ENCODE measurements at places on chromosomes 11 and 22. TPM values are rescaled to one million over a fixed set of nuclear protein-coding genes. Genes with fewer than 3 reads are reported as not detected.
A peak's percentile ranks its signal among the peaks of the same experiment; 100 is the strongest.

- DNase-seq: peak; percentile 8
These were observed 11.1 kb downstream of the MS4A8 start for GRCh38 chr11:60710482-60710881.

GGTLC2 gene
- not detected for total RNA-seq

DNA sequence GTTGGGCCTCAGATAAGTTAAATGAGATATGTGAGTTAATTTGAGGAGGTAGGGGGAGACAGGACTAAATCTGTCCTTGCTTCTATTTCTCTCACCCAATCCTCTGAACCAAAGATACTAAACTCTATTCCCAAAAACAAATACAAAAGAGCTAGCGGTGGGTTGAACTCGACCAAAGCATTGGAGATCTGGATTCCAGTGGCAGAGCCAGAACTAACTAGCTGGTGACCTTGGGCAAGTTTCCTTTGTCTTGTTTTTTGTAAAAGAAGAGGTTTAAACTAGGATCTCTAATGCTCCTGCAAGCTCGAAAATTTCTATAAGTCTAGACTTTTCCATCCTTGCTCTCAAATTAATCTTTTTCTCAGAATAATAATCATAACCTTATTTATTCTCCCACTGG, 1.5 kb downstream of the ME3 start:
- no peak for DNase-seq

DNA sequence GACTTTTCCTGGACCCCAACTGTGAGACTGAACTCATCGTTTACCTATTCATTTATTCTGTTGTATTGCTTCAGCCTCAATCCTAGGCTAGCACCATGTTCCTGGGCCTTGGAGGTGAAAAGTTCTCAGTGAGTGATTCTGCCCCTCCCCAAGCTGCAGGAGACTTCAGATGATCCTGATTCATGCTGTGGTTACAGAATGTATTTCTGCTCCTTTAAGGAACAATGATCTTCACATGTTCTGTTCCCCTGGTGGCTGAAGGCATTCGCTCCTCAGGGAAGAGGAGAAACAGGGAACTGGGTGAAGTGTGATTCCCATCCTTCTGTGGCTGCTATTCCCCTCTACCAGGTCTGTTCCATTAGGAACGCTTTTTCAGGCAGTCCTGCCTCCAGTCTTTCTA, 2.4 kb downstream of the OR52E1 start:
- no peak for DNase-seq

DNA sequence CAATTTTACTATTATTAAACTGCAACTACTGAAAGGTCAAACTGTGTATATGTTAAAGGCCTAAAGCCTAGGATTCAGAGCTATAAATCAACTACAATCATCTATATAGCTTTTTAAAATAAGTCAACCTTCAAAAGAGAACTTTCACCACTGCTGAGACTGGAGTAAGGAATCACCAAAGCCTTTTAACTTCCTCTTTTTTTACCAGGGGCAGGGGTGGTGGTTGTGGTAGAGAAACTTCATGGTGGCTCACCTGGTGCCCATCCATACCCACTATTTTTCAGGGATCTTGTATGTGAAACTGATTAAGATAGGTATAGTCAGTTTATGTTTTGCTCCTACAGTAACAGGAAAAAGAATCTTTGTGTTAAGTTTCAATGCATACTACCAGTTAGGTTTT, 31.5 kb downstream of the TSG101 start:
- DNase-seq: no peak

GRCh38 chr11:85619499-85619898, 7.6 kb downstream of the DLG2 start:
- DNase-seq: no peak

LMO2 gene
- total RNA-seq: 149 TPM

TNNI2 gene
- total RNA-seq: not detected

SCGB1D1 gene
- not detected for total RNA-seq
